ENCODE measurements at places on chromosomes 2 and 18. TPM values are rescaled to one million over a fixed set of nuclear protein-coding genes. Genes with fewer than 3 reads are reported as not detected.
A peak's percentile ranks its signal among the peaks of the same experiment; 100 is the strongest.

Gene PDE11A
- total RNA-seq = not detected

Gene FBLN7
- total RNA-seq = 30.6 TPM

- H3K27ac ChIP-seq = no peak overlapping the region
- peaks cover 54% of the 10 kb centered on the region for H3K36me3 ChIP-seq
- H3K4me1 ChIP-seq = no peaks in the 10 kb centered on the region
- H3K4me3 ChIP-seq = no peak overlapping the region
Observed at GRCh38 chr2:121446647-121447241, 83.9 kb upstream of the RNU4ATAC start.

Gene KLHL14
- total RNA-seq = not detected

GRCh38 chr18:13032173-13032572 is 41.0 kb downstream of the CEP192 start:
- H3K4me3 ChIP-seq = no peak overlapping the region
- H3K27ac ChIP-seq = no peak overlapping the region
- H3K4me1 ChIP-seq = no peaks in the 10 kb centered on the region
- DNase-seq = no peak
- no peaks in the 10 kb centered on the region for H3K27me3 ChIP-seq

DNA sequence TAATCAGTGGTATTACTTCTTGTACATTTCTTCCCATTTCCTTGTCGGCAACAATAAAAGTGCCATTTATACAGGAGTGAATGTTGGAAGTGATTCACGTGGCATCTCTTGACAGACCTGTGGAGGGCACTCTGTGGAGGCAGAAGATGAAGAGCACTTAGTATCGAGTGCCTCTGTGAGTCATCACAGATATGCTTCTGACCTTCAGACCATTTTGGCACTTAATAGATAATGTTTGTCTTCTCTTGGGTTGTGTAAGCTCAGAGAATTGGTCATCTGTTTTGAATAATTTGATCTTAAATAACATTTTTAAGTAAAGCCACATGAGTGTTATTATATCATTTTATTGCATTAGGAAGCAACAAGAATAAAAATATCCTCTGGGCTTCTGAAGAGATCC is 305.5 kb downstream of the PTPRM start:
- H3K27ac ChIP-seq = no peak overlapping the region
- no peak for DNase-seq
- H3K27me3 ChIP-seq = no peaks in the 10 kb centered on the region

GRCh38 chr2:20997953-20998722 is 45.7 kb downstream of the APOB start:
- no peak overlapping the region for H3K27ac ChIP-seq
- no peaks in the 10 kb centered on the region for H3K4me1 ChIP-seq
- H3K27me3 ChIP-seq = no peaks in the 10 kb centered on the region
- H3K36me3 ChIP-seq = no peaks in the 10 kb centered on the region

GRCh38 chr2:11947956-11948355 is 201.5 kb downstream of the LPIN1 start:
- no peaks in the 10 kb centered on the region for H3K27me3 ChIP-seq
- DNase-seq = no peak
- H3K4me3 ChIP-seq = no peak overlapping the region
- H3K4me1 ChIP-seq = peaks cover 12% of the 10 kb centered on the region
- no peaks in the 10 kb centered on the region for H3K36me3 ChIP-seq
- no peak overlapping the region for H3K27ac ChIP-seq

DNA sequence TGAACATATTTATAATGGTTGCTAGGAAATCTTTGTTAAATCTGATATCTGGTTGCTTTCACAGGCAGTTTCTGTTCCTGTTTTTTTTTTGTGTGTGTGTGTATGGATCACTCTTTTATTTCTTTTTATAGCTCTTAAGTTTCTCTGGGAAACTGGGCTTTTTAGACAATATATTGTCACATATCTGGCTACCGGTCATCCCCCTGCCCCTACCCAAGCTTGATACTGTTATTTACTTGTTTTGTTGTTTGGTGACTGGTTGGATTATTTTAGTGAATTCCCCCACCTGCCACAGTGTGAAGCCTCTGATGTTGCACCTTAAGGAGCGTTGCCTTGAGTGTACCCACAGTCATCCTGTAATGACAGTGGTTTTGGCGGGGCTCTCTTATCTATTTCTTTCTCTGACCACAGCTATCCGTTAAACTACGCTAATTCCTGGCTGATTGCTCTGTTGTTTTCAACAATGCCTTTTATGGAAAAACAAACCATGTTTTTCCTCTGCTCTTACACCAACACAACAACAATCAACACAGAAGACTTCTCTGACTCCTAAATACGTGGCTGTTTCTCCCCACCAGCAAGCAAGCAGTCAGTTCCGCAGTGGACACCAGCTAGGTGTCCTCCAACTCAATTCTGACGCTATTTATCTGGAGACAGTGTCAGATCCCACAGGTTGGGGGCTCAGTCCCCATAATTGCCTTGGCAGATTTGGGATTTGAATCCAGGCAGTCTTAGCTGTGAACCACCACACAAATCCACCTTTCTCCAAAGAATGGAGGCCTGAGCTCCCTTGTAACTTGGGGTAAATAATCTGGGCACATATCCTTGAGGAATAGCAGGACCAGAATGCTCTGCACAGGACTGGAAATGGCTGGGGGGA is 10.9 kb downstream of the GNLY start:
- peak overlapping the region; percentile 19 for H3K4me3 ChIP-seq
- H3K27ac ChIP-seq = peak overlapping the region; percentile 62
- peaks cover 14% of the 10 kb centered on the region for H3K27me3 ChIP-seq
- peak; percentile 35 for DNase-seq
- no peaks in the 10 kb centered on the region for H3K36me3 ChIP-seq

Gene DHX57
- 10.0 TPM for total RNA-seq

DNA sequence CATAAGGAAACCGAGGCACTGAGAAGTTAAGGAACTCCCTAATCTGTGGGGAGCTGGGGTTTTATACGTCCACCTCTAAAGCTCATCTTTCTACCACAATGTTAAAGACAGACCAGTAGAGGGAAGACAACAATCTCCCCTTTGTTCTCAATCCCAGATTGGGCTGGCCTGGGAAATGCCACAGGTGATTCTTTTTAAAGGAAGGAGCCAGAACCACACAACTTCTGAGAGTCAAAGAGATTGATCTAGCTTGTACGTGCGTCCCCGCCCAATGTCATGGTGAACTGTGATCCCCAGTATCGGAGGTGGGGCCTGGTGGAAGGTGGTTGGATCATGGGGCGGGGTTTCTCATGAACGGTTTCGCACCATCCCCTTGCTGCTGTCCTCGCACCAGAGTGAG is 81.8 kb upstream of the LCLAT1 start:
- peaks cover 54% of the 10 kb centered on the region for H3K4me1 ChIP-seq
- H3K27me3 ChIP-seq = no peaks in the 10 kb centered on the region
- no peaks in the 10 kb centered on the region for H3K36me3 ChIP-seq
- H3K27ac ChIP-seq = no peak overlapping the region
- no peak overlapping the region for H3K4me3 ChIP-seq

Gene SLC14A1
- 6.0 TPM for total RNA-seq

- DNase-seq = no peak
- no peak overlapping the region for H3K4me3 ChIP-seq
- H3K27me3 ChIP-seq = no peaks in the 10 kb centered on the region
- H3K27ac ChIP-seq = no peak overlapping the region
Observed at GRCh38 chr18:9753846-9754245, 45.7 kb downstream of the RAB31 start.

Data from activated T-cell treated with anti-CD3 and anti-CD28 coated beads, Interleukin-2, amount 50 U/mL, for 72 hours (primary cell).